ENCODE measurements at places on chromosomes 5 and 9.

GRCh38 chr5:110916381-110917049 lies 155.0 kb upstream of the TSLP start:
- no peak for DNase-seq

- DNase-seq = no peak
Observed at GRCh38 chr5:115398719-115399118, 102.3 kb upstream of the CCDC112 start.

DNA sequence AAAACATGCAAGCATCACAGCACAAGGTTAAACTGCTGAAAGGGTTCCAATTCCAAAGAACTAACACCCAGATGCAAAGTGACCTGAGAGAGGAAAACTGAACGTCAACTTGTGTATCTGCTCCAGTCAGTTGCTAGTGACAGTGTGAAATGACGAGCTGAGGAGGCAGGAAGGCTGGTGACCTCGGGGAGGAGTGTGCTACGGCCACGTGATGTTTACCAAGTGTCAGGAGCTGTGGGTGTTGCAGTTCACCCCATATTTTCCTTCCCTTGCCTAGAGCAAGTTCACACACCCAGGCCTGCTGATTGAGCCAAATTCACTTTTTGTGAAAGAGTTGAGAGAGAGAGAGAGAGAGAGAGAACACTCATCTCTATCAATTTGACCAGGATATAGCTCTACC lies 231.6 kb upstream of the ANKH start:
- DNase-seq = no peak

- DNase-seq = no peak
Observed at GRCh38 chr5:88815050-88815789, 67.8 kb downstream of the MEF2C start.

GRCh38 chr9:5617749-5618148 lies 11.2 kb upstream of the RIC1 start:
- DNase-seq = no peak

DNA sequence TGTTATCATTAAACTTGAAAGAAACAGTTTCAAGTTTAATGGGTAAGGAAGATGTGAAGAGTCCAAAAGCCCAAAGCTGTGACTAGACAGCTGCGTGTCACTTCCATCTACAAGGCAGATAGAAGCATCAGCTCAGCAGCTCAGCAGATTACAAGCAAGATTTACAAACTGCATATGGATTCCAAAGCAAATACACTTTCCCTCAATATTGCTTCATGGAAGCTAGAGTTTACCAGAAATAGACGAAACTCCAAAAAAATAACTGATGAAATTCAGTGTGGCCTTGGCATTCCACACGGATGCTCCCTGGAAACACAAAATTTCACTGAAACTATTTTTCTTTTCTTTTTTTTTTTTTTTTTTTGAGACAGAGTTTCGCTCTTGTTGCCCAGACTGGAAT lies 17.9 kb downstream of the MYO10 start:
- DNase-seq = no peak

GRCh38 chr5:7242118-7242710 lies 153.7 kb upstream of the ADCY2 start:
- DNase-seq = no peak

DNA sequence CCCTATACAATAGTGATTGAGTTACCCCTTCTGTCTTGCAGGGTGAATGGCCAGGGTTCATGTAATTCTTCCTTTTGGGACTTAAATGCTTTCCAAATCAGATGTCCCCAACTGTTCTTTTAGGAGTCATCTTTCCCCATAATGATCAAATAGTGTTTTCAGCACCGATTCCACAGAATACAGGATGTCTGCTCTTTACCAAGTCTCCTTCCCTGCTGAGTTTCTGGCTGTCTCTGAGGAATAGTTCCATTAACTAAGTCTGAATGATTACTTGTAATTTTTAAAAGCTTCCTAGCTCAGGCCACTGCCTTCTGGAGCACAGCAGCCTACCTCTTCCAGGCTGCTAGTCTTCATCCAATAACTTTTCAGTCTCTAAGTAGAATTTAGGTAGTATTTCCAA lies 630.7 kb upstream of the ZNF608 start:
- no peak for DNase-seq

GRCh38 chr5:81234801-81235200 lies 1.7 kb downstream of the CKMT2 start:
- DNase-seq = no peak

GRCh38 chr5:89908876-89909275 lies 500.7 kb downstream of the CETN3 start:
- DNase-seq = no peak

DNA sequence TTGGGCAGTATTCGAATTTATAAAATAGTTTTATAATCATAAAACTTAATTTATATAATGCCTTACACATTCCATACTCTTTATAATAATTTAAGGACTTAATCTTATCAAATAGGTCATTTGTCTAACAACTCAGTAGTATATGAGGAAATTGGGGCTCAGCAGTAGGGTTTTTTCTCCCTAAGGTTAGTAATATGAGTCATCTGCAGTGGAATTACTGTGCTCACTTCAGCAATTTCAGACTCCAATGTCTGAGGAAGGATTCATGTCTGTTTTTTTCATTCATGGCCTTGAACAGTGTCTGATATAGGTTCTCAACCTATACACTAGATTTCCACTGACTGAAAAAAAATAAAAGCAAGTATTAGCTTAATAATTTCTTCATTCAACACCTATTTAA lies 7.4 kb downstream of the DMRTA1 start:
- DNase-seq = no peak

GRCh38 chr5:169701910-169702451 lies 64.9 kb downstream of the DOCK2 start:
- DNase-seq = no peak

DNA sequence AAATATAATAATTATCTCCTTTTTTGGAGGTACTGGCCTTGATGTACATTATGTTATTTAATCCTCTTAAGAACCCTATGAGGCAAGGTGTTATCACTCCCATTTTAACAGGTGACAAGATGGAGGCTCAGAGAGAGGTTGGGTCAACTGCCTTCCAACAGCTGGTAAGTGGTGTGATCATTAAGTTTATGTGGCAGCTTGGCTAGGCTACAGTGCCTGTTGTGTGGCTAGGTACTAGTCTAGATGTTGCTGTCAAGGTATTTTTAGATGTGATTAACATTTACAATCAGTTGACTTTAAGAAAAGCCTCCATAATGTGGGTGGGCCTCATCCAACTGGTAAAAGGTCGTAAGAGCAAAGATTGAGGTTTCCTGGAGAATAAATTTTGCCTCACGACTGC lies 21.5 kb downstream of the FABP6 start:
- no peak for DNase-seq

GRCh38 chr5:54639621-54640020 lies 122.1 kb downstream of the SNX18 start:
- no peak for DNase-seq

- DNase-seq = no peak
Observed at GRCh38 chr5:140044041-140044440, 942 bp upstream of the NRG2 start.

DNA sequence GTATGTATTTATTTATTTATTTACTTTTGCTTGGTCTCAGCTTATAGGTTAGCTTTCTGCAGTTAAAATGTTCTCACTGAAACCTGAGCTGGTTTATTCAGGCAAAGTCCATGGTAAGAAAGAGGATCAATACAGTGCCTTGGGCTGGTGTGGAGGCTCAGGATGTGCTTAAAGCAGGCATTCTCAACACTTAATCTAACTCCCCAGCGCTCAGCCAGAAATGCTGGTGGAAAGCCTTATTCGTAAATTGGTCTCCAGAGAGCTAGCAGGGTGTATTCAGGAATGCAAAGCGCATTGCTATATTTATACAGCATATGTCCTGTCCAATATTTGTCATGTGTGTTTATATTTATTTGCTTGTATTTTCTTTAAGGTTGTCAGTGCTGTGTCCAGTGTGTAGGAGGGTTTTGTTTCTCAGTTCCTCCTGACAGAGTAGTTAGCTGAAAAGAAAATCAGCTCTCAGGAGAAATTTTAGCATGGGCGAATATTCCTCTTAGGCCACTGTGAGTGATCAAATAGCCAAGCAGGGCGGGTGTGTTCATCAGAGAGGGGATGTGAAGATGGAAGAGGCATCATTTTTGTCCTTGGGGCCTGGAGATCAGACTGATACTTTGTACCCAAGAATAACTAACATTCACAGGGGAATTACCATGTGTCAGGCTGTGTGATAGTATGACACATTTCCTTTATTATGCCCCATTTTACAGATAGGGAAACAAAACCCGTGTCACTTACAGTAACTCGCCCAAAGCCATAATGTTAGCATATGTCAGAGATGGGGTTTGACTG lies 65.8 kb downstream of the DOCK2 start:
- no peak for DNase-seq

DNA sequence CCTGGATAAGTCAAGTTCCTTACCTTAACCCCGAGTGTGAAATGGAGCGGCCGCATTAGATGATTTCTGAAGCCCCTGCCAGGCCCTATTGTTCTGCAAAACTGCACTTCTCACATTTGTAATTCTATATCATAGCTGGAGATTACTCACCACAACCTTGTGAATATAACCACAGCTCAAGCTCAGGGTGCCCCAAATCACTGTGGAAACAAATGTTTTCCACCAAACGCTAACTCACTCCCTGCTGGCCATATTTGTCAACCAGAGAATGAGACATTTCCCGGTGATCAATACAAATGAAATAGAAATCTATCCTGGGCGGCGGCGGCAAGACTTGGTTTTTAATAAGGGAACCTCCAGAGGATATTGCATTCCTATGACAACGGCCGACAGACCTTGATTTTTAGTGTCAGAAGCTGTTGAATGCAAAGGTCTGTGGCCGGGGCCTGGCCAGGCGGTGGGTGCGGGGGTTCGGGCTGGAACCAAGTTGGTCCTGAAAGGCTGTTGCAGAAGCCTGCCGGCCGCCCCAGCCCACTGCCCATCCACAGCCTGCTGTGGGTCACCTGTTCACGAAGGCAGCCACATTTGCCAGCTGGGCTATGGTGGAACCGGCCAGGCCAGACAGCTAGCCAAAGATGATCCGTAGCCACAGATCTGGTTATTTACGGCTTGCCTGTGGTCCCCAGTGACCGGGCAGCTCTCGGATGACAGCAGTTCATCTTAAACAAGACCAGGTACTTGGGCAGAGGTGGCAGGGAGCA lies 93.9 kb upstream of the LMX1B start:
- no peak for DNase-seq

- DNase-seq = no peak
Observed at GRCh38 chr9:37905776-37906175, 1.8 kb upstream of the SLC25A51 start.

- DNase-seq = no peak
Observed at GRCh38 chr9:22700171-22700570, 253.5 kb downstream of the DMRTA1 start.

DNA sequence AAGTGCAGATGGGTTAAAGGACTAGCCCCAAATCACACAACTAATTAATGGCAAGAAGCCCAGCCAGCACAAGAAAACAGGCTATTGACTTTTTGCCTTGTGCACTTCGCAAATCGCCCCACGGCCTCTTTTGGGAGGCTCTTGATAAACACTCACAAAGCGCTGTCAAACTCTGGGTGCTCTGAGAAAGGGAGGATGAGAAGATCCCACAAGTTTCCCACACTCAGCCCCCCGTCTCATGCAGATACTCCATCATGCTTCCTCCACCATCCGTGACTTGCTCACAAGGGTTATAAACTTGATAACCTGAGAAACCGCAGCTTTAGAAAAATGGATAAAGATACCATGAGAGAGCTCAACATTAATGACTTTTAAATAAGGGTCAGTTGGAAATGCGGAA lies 219.7 kb downstream of the EBF1 start:
- DNase-seq = no peak

GRCh38 chr9:20593537-20593936 lies 28.8 kb downstream of the MLLT3 start:
- DNase-seq = no peak

DNA sequence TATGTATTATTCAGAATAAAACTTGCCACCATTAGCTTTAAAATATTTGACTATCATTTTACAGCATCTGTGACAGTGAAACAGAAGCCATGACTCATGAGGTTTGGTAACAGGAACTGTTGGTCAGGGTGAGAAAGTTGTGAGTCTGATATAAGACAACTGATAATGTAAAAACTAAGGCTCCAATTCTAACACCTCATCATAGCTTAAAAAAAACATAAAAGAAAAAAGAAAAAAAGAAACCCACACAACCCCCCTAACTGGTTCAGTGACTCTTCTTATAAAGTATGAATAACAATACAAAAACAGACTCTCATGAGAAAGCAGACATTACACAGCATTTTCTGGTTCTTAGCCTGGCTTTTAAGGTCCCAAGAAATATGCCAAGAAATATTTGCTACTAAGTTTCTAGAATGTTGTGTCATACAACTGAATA lies 85.8 kb downstream of the MRPS27 start:
- no peak for DNase-seq

DNA sequence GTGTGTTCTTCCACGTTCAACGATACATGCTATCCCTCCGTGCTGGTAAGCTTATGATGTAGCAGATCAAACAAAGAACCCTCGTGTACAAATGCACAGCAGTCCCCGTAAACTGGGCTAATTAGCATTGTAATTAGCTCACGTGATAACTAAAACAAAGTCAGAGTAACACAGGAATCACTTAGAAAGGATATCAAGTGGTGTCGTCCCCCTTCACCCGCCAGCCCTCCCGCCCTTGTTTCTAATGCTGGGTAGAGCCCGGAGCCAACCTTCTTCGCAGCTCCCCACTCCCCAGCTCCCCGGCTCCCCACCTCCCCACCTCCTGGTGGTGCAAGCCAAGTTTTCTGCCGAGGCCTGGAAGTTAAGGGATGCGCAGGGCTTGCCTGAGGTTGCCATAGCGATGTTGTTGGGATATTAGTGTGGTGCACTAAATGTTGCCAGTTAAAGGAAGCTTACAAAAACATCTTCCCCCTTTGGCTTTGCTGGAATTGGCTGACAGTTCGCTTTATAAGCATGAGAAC lies 357.9 kb upstream of the CCNH start:
- no peak for DNase-seq

- DNase-seq = no peak
Observed at GRCh38 chr5:138807182-138807581, 54.0 kb downstream of the CTNNA1 start.

DNA sequence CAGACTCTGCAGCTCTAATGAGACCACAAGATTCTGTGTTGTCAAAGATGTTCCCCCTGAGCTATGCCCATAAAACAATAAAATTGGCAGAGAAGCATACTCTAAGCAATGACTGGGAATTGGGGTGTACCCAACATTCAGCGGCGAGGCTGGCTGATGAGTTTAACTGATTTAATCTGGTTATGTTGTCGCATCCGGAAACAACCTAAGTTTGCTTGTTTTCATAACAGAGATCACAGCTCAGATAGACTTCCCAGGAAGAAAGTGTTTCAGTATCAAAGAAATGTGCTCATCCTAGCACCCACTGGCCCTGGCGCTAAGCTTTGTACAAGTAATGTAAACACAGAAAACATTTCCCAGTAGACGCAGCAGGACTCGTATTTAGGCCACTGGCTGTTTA lies 7.4 kb downstream of the SEMA5A start:
- no peak for DNase-seq

DNA sequence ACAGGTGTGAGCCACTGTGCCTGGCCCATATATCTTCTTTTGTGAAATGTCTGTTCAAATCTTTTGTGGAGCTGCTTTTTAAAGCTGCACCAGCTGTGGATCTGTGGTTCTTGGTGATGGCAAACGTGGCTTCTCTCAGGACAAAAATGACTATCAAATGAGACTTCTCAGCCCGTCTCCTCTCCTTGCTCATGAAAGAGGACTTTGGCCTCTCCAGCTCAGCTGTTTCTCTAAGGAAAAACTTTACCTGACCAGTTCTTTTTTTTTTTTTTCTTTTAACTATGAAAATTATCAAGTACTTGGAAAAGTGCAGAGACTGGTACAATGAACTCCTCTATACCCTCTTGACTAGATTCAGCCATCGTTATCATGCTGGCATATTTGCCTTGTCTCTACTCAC lies 44.8 kb downstream of the RALGPS1 start:
- no peak for DNase-seq
